Activated naive CD8-positive, alpha-beta T cell treated with anti-CD3 and anti-CD28 coated beads, Interleukin-2, amount 50 U/mL, for 24 hours (primary cell): ENCODE measurements at places on chromosomes 13 and 19.

GRCh38 chr19:5893296-5893903, 10.2 kb downstream of the NDUFA11 start:
- DNase-seq = no peak

- no peak for DNase-seq
Observed at GRCh38 chr13:26458196-26458749, 99.2 kb upstream of the WASF3 start.

DNA sequence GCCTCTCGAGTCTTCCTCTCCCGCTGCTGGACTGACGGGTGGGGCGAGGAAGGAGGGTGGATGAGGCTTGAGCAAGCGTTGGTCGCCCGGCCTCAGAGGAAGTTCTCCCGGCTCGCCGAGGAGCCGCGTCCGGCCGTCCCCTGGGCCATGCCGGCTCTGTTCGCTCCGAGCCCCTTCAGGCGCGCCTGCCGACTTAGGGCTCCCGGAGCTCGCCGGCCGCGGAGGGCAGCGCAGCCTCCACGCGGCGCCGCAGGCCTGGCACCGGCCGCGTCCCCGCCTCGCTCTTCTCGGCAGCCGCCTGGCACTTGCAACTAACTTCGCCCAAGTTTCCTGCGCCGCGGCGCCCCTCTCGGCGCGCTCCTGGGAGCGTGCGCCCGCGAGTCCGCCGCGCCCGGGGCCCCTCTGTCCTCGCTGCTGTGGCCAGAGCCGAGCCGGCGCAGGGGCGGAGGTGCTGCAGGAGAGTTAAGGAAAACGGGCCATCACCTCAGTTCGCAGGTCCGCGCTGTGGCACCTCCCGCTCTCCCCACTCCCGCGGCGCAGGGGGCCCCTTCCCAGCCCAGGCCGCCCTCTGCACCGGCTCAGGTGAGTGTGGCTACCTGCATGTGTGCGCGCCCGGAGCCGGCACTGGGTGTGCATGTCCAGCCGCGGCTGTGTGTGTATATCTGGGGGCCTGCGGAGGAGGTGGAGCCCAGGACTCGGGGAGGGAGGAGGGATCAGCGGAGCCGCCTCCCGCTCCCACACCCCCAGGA, 641 bp upstream of the SOX21 start:
- no peak for DNase-seq

DNA sequence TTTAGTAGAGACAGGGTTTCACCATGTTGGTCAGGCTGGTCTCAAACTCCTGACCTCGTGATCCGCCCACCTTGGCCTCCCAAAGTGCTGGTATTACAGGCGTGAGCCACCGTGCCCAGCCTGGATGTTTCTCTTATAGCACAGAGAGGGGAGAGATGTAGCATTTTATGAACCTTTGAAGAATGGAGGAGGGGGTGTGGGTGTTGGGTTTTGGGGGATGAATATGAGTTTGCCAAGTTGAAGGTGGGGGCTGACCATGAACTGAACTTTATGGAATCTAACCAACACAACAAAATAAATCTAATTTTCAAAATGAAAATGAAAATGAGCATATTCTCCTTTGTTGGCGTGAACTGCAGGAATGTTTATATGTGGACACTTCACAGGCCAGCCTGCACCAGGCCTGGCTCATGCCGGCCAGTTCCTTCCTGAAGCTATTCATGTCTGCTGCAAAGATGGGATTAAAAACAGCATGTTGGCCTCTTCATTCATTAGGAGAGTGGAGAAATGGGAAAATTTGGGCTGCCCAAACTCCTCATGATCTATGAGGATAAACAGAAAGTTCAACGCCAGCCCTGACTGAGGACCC, 39.5 kb upstream of the HOMER3 start:
- no peak for DNase-seq

- no peak for DNase-seq
Observed at GRCh38 chr19:57560049-57560491, 407 bp upstream of the ZNF550 start.

GRCh38 chr19:11931051-11931450, 6.1 kb downstream of the ZNF700 start:
- DNase-seq = no peak

GRCh38 chr19:30226464-30227011, 145.6 kb upstream of the ZNF536 start:
- peak; percentile 2 for DNase-seq

GRCh38 chr13:30396434-30397075, 25.7 kb upstream of the UBE2L5 start:
- no peak for DNase-seq

GRCh38 chr19:8392017-8392591, 1.9 kb downstream of the RAB11B start:
- DNase-seq = no peak

- DNase-seq = no peak
Observed at GRCh38 chr13:78298657-78299056, 304.7 kb downstream of the POU4F1 start.

DNA sequence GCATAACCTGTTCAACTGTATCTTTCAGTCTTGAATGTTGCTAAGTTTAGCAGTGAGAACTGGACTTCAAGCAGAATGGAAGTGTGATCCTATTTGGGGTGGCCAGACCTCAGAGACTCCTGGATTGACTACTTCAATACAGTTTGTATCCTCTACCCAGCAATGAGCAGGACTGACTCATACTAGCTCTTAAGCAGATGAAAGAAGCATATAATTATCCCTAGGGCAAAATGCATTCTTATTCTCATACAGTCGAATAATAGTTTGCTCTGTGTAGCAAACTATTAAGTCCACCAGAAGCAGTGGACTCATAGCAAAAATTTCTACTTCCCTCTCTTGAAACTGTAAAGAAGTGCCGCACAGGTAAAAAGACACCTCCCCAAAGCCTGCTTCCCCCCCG, 46.4 kb upstream of the FAM216B start:
- DNase-seq = no peak

DNA sequence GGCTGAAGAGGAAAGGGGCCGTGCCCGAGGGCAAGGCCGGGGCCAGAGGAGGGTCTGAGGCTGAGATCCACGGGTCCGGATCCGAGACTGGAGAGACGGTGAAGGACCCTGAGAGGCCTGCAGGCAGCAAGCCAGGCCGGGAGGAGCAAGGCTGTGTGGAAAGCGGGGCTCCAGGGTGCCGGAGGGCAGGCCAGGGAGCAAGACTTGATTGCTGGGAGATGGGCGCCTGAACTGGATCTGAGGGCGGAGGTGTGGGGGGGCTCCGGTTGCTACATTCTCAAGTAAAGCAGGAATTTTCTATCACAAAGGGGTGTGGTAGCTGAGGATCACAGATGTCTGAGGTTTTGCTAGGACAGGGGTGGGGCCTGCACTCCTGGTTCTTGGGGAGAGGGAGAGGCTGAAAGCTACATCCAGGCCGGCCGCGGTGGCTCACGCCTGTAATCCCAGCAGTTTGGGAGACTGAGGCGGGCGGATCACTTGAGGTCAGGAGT, 3.8 kb downstream of the MAMSTR start:
- DNase-seq = no peak

- no peak for DNase-seq
Observed at GRCh38 chr19:30895946-30896345, 453.3 kb downstream of the TSHZ3 start.

- DNase-seq = no peak
Observed at GRCh38 chr13:111322916-111323331, 2.5 kb downstream of the TEX29 start.

DNA sequence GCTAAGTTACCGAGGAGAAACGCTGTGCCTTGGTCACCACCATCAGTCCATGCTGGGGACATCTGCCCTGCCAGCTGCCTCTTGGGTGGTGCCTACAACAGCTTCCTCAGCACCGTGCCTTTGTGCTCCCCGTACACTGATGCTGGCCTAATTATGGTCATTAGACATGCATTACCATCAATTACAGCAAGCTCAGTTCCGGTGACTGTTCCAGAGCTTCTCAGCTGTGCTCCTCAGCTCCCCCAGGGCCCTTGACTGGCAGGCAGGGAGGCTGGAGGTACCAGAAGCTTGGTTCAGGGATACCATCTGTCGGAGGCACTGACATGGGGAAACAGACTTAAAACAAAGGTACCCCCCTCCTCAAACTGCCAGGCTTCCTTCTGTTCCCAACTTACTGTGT, 40.2 kb downstream of the CILP2 start:
- no peak for DNase-seq

GRCh38 chr13:93715866-93716265, 489.3 kb downstream of the GPC6 start:
- no peak for DNase-seq

GRCh38 chr13:110819203-110820014, 95.5 kb downstream of the ANKRD10 start:
- DNase-seq = peak; percentile 83

- DNase-seq = no peak
Observed at GRCh38 chr19:16862826-16863415, 25.9 kb upstream of the F2RL3 start.

DNA sequence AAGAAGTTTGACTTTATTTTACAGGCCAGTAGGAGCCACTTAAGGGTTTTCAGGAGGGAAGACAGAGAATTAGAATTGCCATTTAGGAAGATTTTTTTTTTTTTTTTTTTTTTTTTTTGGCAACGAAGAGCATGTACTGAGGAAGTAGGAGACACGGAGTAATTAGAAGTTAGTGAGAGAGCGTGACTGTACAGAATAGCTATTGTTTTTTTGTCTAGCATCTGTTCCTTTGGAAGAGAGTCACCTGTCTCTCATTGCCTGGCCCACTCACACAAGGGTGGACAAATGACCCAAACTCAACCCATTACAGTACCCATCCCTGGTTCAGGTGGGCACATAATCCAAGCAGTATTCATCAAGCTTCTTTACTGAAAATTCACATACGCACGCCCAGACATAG, 166.7 kb downstream of the LACC1 start:
- DNase-seq = no peak

GRCh38 chr13:73355134-73355533, 296.3 kb downstream of the KLF5 start:
- no peak for DNase-seq

DNA sequence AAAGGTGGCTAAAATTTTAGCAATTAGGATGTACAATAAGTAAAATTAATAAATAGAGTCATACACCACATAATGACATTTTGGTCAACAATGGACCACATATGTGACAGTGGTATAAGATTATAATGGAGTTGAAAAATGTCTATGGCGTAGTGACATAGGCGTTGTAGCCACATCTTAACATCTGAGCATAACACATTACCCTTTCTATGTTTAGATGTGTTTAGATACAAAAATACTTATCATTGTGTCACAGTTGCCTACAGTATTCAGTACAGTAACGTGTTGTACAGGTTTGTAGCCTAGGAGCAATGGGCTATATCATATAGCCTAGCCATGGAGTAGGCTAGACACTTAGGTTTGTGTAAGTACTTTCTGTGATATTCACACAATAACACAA, 111.2 kb downstream of the LRCH1 start:
- no peak for DNase-seq

- peak; percentile 77 for DNase-seq
Observed at GRCh38 chr19:18340190-18340989, at the start of gene PGPEP1. Gene PGPEP1 (plus strand): TSS chr19:18340598. CDS start chr19:18340682, 84 bp downstream.

GRCh38 chr13:68304286-68304893, 1074.3 kb upstream of the PCDH9 start:
- DNase-seq = no peak

DNA sequence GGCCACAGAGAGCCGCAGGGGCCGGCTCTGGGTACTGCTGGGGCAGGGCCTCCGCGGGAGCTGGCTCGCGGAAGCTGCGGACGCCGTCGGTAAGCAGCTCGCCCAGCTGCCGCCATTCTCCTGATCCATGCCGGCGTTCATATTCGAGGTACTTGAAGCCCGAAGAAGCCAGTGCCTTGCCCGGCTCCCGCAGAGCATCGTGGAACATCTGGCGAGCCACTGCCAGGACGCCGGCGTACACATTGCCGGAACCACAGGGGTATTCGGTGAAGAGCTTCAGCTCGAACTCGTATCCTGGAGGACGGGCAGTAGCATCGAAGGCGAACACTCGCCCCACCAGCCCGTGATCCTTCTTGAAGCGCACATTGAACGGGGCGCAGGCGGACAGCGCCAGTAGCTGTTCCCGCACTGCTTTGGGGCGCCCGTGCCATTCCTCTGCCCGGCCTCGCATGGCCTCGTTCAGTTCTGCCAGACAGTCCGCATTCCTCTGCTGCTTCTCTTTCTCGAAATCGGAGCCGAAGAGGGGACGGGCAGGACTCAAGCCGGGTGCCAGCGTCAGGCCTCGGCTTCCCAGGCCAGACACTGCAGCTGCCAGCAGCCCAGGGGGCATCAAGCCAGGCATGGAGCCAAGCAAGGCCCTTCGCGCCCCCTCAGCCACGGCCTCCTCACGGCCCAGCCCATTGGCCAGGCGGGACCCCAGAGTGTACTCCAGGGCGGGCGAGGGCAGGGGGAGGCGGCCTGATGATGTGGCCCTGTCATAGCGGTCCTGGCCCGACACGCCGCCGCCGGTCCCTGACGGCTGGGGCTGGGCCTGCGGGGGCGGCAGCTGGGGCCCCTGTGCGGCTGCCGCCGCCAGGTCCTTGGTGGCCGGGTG, 1.0 kb downstream of the IRF2BP1 start:
- DNase-seq = peak; percentile 55

- DNase-seq = no peak
Observed at GRCh38 chr19:31613683-31614219, 264.5 kb upstream of the TSHZ3 start.

DNA sequence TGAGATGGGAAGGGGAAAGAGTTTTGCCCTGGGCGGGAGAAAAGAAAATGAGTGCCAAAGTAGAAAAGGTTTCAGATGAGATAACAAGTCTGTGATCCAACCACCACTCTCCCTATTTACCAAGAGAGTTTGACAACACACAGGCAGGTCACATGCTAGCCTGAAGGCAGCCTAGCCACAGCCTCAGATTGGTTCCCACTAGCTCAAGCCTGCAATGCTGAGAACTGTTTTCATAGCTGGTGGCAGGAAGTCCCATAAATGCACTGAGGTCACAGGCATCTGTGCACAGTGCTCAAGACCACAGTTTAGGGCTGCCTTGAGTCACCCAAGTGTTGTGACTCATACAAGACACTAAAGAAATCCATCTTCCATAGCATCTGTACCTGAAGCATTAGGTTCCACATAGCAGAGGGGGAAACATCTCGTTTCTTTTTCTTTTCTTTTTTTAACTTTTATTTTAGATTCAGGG, 18.5 kb upstream of the POP4 start:
- peak; percentile 56 for DNase-seq

DNA sequence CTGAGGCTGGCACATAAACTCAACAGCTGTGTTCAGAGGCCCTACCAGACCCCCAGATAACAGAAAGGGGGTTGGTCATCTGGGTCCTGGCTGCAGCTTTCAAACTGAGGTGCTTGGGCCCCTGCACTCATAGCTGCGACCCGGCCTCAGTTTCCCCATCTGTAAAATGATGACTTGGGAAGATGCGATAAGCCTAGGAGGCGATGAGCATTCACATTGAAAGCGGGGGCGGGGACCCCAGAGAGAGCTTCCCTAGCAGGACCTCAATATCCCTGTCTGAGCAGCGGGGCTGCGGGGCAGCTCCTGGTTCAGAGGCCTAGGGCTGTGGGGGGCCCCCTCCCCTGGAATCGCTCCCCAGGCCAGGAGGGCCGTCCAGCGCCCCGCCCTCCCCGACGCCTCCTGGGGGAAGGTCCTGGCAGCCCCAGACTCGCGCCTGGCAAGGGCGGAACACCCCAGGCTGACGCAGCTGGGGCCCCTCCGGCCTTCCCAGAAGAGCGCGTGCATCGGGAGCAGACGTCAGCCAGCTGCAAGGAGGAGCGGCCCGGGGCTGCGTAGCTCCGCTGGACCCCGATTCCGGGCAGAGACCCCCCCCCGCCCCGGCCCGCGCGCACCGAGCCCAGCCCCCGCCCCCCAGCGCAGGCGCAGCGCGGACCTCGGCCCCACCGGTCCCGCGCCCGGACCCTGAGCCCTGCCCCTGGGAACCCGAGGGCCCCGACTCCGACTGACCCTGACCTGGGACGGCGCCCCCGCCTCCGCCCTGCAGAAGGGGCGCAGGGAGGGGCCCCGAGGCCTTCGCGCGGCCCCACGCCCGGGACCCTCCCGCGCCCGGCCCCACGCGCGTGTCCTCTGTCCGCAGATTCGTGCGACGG, 3.5 kb downstream of the FSTL3 start:
- peak; percentile 55 for DNase-seq
